ENCODE measurements at places on chromosomes 5 and 9.

GRCh38 chr5:108260117-108260857, 121.6 kb downstream of the FBXL17 start:
- peak; percentile 37 for DNase-seq

DNA sequence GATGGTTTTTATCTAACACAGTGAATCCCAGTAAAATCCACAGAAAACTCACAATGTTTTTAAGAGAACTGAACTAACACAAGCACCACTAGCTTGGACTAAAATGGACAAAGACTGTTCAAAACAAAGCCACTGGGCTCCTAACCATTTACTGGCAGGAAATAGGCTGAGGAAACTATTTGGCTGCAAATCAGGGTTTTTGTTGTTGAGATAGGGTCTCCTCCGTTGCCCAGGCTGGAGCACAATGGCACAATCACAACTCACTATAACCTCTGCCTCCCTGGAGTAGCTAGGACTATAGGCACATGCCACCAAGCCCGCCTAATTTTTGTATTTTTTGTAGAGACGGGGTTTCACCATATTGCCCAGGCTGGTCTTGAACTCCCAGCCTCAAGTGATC, 99.7 kb downstream of the THBS4 start:
- DNase-seq, result no peak

DNA sequence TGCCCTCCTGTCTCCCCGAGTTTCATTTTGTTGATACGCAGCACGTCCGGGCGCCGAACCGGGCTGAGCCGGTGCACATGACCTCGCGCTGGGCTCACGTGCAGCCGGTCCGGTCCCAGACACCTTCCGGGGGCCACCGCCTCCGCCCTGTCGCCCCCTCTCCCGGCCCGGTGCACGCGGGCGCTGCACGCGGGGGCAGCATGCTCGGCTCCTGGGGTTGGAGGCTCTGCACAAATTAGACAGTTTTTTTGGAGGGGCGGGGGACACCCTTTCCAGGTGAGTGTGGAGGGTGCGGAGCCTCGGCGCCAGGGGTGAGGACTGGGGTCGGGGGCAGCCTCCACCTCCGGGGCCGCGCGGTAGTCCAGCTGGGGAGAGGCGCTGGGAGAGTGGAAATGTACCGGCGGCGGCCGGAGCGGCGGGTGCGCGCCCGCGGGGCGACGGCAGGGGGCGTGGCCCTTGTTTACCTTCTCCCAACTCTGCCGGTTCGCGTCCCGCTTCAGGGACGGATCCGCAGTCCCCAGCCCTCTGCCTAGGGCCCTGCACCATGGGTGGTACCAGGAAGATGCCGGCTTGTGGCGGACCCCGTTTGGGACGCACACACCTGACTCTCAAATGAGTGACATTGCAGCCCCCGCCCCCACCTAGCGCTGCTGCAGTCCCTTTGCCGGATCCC, 1.1 kb downstream of the JADE2 start:
- DNase-seq, result peak; percentile 71

- no peak for DNase-seq
Observed at GRCh38 chr9:110731437-110732028, 62.9 kb downstream of the MUSK start.

- no peak for DNase-seq
Observed at GRCh38 chr9:99296291-99296951, 74.3 kb downstream of the SEC61B start.

DNA sequence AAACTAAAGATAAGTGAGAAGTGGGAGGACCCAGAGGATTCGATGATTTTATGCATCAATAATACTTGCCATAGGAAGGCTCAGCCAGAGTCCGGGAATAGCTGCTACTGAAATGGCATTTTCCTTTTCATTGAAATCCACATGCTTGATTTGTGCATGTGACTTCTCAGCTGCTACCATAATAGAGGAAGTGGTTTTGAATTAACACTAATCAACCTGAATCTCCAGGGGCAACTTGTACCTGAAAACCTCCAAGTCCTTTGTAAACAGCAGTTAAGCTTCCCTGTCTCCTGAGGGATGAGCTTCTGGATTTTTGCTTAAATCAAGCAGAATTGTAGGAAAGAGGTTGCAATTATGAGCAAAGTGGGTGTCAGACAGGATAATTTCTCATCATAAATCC, 124.9 kb downstream of the PPP2R2B start:
- DNase-seq, result no peak

GRCh38 chr9:76718166-76718565, 46.1 kb upstream of the PCA3 start:
- DNase-seq, result no peak

DNA sequence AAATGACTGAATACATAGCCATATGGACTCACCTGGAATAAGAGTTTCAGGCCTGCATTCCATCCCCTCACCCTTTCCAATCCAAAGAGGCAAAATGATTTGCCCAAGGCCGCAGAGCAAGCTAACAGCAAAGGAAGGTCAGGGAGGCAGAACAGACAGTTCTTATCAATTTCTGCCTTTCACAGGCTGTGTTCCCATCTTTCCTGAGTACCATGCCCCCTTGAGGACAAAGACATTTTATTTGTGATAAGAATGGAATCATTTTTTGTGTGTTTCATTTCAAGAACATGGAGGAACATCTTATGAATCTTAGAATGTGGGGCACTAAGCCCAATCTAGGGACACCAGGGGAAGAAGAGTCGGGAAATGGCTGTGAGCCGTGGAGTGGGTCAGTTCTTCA, 13.9 kb downstream of the LHFPL2 start:
- no peak for DNase-seq

GRCh38 chr9:94079236-94079635, 5.0 kb upstream of the PTPDC1 start:
- DNase-seq, result no peak

DNA sequence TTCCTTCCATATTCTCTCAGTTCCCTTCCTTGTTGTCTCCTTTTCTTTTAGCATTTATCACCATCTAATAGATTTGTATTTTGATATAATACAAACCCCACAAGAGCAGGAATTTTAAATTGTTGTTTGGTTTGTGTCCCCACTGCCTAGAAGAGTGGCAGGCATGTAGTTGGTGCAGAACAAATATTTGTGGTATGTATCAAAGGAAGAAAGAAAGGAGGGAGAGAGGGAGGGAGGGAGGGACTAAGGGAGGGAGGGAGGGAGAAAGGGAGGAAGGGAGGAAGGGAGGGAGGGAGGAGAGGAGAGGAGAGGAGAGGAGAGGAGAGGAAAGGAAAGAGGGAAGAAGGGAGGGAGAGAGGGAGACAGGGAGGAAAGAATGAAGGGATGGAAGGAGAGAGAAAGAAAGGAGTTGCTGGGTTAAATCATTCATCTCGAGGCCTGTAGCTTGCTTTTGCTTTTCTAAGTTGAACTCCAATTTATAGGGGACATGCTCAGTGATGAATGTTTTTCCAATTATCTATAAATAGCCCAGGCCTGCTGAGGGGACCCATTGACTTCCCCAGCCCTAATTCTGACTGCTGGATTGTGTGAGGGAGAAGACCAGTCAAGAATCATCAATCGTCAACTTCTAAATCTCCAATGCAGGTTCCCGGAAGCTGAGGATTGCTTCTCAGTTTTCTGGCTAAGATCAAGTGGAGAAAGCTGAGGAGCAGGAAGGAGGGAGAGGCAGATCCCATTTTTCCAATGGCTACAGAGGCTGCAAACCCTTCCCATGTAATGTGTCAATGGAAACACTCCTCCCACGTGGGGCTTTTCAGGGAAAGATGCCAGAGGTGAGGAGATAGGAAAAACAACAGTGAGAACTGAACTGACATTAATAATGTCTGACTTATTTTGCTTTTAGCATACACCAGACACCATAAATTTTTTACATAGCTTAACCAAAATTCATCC, 320.7 kb downstream of the ASTN2 start:
- DNase-seq, result no peak

DNA sequence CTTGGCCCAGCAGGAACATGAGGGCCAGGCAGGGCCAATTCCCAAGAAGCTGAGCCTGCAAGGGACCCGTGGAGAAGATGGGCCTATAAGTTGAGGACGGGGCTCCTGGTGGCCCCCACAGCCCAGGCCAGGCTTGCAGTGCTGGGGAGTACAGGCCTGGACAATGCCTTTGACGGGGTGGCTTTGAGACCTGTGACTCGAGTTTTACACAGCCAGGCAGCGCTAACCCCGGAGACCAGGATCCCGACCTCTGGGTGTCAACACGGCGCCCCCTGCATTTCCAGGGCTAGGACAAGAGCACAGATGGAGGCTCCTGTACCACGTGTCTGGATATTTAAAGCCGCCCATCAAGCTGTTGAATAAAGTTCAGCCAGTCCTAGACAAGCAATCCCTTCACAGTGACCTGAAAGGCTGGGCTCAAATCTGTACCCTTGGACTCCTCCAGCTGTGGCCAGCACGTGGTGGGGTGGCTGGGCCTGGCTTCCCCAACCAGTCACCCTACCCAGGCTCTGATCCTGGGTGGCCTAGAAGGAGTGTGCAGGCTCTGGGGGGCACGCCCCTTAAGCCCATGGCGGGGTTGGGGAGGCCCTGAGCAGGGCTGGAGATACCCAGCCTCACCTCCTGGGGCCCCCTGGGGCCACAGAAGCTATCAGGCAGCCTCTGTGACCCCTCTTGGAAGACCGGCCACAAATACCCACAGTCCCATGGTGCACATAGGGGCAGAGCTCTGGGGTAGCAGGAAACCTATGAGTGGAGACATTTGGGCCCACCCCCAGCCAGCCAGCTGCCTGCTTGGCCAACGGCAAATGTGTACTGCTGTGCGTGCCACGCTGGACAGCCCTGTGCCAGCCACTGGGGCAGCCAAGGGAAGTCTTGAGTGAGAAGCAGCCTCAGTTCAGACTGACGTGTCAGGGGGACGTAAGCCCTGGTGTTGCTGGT, 88.7 kb downstream of the NTNG2 start:
- no peak for DNase-seq

GRCh38 chr5:148378670-148379069, 5.1 kb upstream of the FBXO38 start:
- no peak for DNase-seq

- no peak for DNase-seq
Observed at GRCh38 chr5:14810928-14811572, 60.5 kb downstream of the ANKH start.

GRCh38 chr9:135994501-135995192, 33.5 kb upstream of the UBAC1 start:
- DNase-seq, result no peak

- DNase-seq, result no peak
Observed at GRCh38 chr5:14355391-14355790, 212.2 kb downstream of the TRIO start.

DNA sequence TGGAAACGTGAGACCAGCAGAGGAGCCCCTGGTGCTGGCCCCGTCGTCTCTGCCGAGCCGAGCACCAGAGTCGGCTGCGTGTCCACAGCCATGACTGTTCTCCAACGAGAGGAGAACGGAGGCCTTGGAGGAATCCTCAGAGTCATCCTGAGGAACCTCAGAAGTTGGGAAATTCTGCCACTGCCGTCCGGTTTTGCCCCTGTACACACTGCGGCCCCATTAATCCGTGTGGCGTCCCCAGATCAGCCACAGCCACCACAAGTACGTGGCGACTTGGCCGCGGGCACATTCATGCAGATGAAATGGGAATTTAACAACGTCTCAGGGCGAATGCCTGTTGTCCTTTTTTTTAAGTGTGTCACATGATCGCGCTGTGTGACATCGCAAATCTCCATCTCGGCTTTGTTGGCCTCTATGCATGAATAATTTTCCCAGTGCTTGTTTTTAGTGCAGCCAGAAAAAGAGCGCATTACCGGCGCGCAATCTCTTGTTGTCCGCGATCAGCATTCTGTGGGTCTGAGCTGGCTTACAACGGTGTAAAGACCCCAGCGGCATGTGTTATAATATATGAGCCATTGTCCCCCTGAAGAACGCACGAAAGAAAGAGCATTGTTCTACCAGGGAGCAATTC, 323.0 kb upstream of the IRX4 start:
- DNase-seq, result no peak

DNA sequence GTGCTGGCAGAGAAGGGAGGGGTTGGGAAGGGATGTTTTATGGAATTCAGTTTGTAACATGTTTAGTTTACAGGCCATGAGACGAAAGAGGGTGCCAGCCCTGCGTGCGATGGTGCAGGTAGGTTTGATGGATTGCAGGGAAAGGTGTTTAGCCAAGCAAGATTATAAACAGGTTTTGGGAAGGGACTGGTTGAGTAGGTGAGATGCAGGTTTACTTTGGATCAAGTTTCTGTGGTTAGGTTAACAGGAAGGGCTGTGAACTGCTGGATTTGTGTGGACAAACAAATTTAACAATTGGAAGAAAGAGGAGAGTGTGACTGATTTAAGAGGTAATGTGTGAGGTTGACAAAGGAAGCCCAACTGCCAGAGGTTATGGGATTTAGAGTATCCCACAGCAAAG, 32.6 kb upstream of the GPX3 start:
- no peak for DNase-seq

- DNase-seq, result no peak
Observed at GRCh38 chr9:13873203-13873602, 440.7 kb downstream of the NFIB start.

DNA sequence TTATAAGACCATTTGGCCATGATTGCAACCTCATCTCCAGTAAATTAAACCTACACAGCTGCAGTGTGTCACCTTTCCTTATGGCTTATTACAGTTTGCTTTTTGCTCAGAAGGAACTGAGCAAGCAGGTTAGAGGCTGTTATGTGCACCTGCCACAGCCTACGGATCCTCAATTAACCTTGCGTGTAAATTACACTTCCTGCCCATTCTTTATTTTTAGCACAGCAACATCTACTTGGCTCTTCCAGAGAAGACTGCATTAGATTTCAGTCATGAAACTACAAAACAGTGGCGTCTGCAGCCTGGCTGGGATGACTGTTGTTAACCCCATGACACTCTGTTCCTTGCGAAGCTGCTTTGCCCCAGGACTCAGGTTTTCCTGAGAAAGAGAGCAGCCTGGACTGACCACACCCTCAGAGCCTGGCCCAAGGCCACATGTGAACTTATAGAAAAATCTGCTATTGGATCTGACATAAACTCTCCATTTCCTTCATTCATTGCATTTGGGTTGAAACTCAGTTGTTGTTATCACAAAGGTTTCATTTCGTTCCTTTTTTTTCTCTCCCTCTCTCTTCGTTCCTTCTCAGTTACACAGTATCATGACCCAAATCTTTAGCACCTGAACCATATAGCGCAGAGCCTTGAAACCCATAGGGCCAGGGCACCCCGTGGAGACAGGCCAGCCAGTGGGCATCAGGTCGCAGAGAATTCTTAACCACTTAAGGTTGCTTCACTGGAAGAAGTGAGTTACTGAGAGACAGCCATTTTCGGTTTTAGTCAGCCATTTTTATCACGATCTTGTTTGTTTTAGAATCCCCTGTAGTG, 138.6 kb downstream of the PALM2AKAP2 start:
- peak; percentile 33 for DNase-seq

- DNase-seq, result no peak
Observed at GRCh38 chr9:98401140-98402018, 145.9 kb upstream of the TBC1D2 start.
